MV-4-11 (cell line): ENCODE measurements at places on chromosomes 1 and 21.

DNA sequence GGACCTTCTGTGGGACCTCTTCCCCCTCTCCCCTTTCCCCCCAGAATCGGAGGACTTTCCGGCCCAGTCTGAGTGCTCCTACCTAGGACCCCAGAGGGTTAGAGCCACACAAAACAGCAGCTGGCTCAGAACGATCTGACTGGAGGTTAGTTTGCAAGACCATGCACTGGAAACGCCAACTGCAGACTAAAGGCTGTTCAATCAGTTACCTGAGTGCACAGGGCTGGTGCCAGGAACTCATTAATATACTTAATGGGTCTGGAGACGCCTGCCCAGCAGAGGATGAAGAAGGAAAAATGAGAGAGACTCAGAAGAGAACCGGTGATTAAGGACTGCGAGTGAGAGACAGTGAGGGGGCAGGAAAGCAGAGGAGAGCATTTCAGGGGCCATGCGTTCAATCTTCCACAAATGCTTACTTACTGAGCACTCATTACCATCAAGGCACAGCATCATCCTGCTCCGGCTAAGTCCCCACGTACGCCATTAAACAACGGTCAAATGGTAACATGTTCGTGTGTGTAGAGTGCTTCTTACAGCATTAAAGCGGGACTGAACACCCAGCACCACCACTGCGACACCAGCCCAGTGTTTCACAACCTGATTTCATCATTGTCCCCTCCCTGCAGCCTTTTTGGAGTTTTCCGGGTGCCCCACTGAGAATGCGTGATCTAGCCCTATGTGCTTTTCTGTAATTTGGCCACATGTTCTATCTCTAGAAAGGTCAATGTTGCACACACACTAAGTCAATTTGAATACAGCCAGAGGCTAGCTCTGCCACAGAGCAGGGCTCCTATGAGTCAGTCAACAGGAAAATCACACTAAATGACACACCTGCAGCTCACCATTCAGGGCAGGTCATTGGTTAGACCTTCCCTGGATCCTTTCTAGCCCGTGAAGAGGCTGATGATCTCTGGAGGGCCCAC is 7.6 kb downstream of the ENO1 start:
- DNase-seq: peak; percentile 74

DNA sequence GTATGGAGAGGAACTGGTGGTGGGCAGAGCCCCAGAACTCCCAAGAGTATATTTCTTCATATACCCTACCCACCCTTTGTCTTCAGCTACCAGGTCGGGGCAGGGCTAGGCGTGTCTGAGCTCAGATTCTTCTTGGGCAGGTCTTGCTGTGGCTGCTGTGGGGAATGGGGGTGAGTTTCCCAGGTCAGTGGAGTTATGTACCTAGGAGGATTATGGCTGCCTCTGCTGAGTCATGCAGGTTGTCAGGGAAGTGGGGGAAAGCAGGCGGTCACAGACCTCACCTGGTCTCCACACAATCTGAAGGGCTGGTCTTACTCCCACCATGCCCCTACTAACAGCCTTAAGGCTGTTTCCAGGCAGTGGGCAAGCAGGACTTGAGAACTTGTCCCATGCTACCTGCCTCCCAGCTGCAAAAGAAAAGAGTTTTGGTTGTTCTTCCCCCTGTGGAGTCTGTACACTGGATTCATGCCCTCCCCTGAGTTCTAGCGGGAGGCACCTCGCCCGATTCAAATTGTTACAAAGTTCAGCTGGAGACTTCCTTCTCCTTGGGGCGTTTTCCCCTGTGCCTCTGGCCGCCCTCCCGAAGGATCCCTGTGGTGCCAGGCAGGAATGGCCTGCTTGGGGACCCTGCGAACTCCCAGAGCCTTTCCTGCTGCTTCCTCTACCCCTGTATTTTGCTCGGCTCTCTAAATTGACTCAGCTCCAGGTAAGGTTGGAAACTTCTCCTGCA is 58.6 kb downstream of the NPHS2 start:
- no peak for DNase-seq

DNA sequence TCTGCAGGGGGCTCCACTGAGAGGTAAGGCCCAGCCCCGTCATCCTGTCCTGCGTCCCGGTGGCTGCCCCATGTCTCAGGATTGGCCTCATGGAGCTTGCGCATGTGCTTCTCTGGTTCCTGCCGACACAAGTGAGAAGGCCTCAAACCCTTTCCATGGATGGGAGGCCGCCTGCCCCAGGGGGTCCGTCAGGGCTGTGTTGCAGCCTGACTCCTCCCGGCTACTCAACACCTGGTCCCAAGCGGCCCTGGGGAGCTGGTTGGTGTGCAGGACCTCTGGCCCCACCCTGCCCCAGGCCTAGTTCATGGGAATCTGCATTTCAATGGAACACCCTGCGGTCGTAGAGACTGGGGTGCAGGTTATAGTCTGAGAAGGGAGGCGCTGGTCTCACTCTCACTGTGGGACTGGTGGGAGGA is 21.1 kb upstream of the PDE9A start:
- no peak for DNase-seq

GRCh38 chr1:46755121-46755520 is 36.2 kb upstream of the EFCAB14 start:
- no peak for DNase-seq

- no peak for DNase-seq
Measured at GRCh38 chr1:152014943-152015342, 21.3 kb upstream of the S100A10 start.

- DNase-seq: no peak
Measured at GRCh38 chr1:233635765-233636502, 22.0 kb downstream of the KCNK1 start.

GRCh38 chr1:86858524-86859261 is 55.2 kb downstream of the SELENOF start:
- peak; percentile 42 for DNase-seq

- DNase-seq: no peak
Measured at GRCh38 chr1:107149946-107150345, 9.1 kb downstream of the NTNG1 start.

- DNase-seq: no peak
Measured at GRCh38 chr1:8423269-8423691, 105.4 kb downstream of the SLC45A1 start.

DNA sequence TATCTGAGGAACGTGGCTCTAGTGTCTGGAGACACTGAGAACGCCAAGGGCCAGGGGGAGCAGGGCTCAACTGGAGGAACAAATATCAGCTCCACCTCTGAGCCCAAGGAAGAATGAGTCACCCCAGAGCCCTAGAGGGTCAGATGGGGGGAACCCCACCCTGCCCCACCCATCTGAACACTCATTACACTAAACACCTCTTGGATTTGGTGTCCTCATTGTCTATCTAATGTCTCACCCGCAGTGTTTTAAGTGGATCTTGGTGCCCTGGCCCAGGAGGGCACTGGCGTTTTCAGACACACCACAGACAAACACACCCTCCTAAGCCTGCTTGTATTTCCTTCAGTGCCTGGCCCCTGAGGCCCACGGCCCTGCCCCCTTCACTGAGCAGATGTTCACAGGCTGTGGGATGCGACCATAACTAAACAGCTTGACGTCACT is 2.2 kb upstream of the FALEC start:
- DNase-seq: no peak

GRCh38 chr1:187326557-187326956 is 497.8 kb downstream of the PLA2G4A start:
- no peak for DNase-seq

GRCh38 chr1:20100632-20101355 is 18.5 kb downstream of the PLA2G2D start:
- peak; percentile 65 for DNase-seq

GRCh38 chr1:48649880-48650279 is 126.8 kb downstream of the BEND5 start:
- no peak for DNase-seq

GRCh38 chr1:166383635-166384346 is 217.0 kb upstream of the FAM78B start:
- DNase-seq: no peak
